Breast epithelium (tissue), 4 donors: ENCODE measurements at places on chromosomes 7 and 10.

GRCh38 chr7:46759711-46760480, 822.0 kb downstream of the TNS3 start:
- H3K36me3 ChIP-seq: no peaks in the 10 kb centered on the region

- no peaks in the 10 kb centered on the region for H3K4me1 ChIP-seq
- H3K36me3 ChIP-seq: no peaks in the 10 kb centered on the region
- H3K4me3 ChIP-seq: no peak overlapping the region
- no peak for DNase-seq
These were observed 86.1 kb upstream of the PCBD1 start for GRCh38 chr10:70974351-70974901.

DNA sequence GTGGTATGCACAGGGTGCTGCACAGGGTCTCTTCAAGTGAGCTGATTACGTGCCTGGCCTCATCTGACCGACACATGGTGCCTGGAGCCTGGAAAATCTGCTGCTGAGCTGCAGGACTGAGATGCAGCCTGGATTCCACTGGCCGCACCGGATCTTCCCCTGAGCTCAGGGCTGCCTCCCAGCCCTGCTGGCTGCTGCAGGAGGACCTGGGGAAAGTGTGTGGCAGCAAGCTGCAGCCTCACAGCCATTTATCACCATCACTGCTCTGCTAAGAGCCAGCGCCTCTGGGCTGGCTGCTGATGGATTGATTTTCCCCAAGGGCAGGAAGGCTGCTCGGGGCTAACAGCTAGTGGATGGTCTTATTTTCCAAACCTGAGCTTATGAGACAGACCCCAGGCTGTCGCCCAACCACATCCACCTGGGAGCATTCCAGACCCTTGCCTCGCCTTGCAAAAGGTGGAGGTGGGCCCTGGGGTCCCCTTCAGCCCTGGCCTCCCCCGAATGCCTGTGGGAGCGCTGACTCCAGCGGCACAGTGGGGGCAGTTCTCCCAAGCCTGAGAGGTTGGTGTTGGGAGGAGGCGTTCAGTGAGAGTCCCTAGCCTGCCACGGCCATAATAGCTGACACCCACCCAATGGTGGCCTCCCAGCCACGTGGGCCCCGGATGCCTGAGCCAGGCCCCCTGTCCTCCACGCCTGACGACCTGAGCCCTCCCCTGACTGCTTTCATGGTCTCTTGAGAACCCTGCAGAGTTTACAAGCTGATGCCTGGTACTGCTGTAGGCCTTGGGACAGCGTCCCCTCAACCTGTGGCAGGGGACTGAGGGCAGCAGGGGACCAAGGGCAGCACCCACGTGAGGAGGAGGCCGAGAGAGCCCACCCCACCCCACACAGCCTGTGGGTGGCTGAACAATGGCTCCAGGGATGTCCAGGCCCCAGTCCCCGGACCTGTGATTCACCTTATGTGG, 38.2 kb downstream of the STK32C start:
- H3K27me3 ChIP-seq: no peaks in the 10 kb centered on the region
- H3K36me3 ChIP-seq: no peaks in the 10 kb centered on the region
- no peak overlapping the region for H3K27ac ChIP-seq
- DNase-seq: no peak
- no peak overlapping the region for H3K4me3 ChIP-seq
- H3K4me1 ChIP-seq: no peaks in the 10 kb centered on the region

- no peak overlapping the region for H3K27ac ChIP-seq
- H3K4me3 ChIP-seq: no peak overlapping the region
- no peaks in the 10 kb centered on the region for H3K4me1 ChIP-seq
- no peaks in the 10 kb centered on the region for H3K27me3 ChIP-seq
These were observed 49.1 kb downstream of the MTURN start for GRCh38 chr7:30183749-30184369.

- no peak for DNase-seq
- no peak overlapping the region for H3K4me3 ChIP-seq
- H3K36me3 ChIP-seq: no peaks in the 10 kb centered on the region
- no peaks in the 10 kb centered on the region for H3K4me1 ChIP-seq
These were observed 31.5 kb downstream of the FGFR2 start for GRCh38 chr10:121566755-121567154.

GRCh38 chr10:112803961-112804401, 146.1 kb upstream of the TCF7L2 start:
- DNase-seq: no peak
- H3K36me3 ChIP-seq: no peaks in the 10 kb centered on the region
- H3K4me3 ChIP-seq: no peak overlapping the region
- H3K27ac ChIP-seq: no peak overlapping the region
- H3K4me1 ChIP-seq: no peaks in the 10 kb centered on the region
- no peaks in the 10 kb centered on the region for H3K27me3 ChIP-seq

DNA sequence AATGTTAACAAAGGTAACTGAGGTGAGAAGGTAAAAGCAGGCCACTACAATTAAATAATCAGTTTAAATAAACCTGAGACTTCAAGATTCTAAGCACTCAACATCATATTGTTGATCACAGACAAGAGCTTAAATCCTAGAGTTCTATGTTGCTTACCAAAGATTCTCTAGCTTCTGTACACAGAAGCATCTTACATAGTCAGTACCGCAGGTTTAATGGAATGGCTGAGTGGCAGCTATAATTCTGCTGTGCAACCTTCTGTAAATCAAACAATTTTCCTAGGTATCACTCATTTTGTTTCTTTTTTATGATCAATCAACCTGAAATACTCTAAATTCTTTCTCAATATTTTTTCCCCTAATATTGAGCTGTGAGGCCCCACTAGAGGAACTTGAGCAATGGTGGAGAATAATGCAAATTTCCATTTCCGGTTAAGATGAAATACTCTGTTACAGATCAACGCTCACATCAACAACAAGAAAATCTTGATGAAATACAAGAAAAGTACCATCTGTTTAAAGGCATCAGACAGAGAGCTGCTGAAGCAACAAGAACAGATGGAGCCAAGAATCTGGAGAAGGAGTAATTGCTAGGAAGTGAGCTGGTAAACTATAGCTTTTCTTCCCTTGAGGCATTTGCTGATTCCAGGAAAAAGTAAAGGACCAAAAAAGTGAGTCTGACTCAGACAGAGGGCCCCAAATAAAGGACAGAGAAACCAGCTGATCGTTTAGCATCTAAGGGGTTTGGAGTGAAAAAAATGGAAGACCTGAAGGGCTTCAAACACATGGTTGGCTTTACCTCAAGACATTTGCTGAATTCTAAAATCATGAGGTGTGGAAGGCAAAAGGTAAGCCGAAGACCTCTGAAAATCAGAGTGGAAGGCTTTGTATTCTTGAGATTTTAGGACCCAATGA, 22.6 kb downstream of the PNPLA8 start:
- H3K4me1 ChIP-seq: no peaks in the 10 kb centered on the region
- H3K36me3 ChIP-seq: no peaks in the 10 kb centered on the region
- DNase-seq: no peak

- H3K27ac ChIP-seq: no peak overlapping the region
- H3K27me3 ChIP-seq: no peaks in the 10 kb centered on the region
- peak; percentile 7 for DNase-seq
- no peaks in the 10 kb centered on the region for H3K36me3 ChIP-seq
- H3K4me3 ChIP-seq: no peak overlapping the region
These were observed 190.6 kb downstream of the EBF3 start for GRCh38 chr10:129773359-129773990.

DNA sequence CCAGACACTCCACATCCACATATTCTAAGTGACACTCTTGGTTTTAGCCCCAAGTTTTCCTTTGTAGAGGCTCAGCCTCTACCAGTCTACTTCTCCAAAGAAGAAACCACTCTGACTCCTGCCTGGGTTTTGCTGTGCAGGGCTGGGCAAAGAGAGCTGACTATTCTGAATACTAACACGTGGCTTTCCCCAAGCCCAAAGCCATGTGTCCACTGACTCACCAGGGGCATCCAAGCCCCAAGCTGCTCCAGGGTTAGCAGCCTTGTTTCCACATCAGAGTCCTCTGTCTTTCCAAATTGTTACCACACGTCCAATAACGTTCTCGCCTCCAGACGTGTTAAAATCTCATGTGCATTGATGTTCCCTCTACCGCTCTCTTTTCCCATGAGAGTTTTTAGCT, 8.7 kb downstream of the GALNTL5 start:
- no peaks in the 10 kb centered on the region for H3K27me3 ChIP-seq
- H3K4me1 ChIP-seq: no peaks in the 10 kb centered on the region
- H3K27ac ChIP-seq: peak overlapping the region; percentile 29
- H3K36me3 ChIP-seq: no peaks in the 10 kb centered on the region

DNA sequence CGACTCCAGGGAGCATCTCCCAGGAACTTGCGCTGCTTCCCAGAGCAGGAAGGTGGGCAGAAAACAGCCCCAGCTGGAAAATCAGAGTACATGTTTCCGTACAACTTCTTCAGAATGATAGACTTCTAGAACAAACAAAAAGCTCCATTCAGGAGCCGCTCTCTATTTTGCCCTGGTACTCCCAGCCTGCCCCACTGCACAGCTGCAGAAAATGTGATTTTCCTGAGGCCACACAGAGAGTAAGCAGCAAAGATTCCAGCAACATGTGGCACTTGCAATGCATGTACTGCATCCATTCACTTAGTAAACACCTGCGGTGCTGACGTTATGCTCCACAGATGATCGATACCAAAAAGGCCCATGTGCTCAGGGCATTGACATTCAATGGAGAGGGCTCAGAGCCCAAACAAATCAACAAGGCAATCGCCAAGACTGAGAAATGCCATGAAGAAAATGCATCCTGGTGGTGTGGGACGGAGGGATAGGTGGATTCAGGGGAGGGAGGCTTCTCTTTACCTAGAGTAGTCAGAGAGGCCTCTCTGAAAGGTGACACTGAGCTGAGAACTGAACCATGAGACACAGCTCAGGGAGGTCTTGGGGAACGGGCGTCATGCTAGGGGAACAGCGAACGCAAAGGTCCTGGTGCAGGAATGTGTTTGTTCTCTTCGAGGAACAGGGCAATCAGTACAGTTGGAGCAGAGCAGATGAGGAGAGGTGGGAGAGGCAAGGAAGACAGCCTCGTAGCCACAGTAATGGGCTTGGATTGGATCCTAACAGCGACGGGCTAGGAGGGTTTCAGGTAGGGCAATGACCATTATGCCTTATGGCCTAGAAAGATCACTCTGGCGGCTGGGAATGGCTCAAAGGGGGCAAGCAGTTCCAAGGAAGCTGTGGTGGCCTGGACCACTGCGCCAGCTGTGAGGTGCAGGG, 35.3 kb upstream of the DUSP5 start:
- no peaks in the 10 kb centered on the region for H3K4me1 ChIP-seq
- H3K4me3 ChIP-seq: no peak overlapping the region
- DNase-seq: no peak
- no peaks in the 10 kb centered on the region for H3K27me3 ChIP-seq

DNA sequence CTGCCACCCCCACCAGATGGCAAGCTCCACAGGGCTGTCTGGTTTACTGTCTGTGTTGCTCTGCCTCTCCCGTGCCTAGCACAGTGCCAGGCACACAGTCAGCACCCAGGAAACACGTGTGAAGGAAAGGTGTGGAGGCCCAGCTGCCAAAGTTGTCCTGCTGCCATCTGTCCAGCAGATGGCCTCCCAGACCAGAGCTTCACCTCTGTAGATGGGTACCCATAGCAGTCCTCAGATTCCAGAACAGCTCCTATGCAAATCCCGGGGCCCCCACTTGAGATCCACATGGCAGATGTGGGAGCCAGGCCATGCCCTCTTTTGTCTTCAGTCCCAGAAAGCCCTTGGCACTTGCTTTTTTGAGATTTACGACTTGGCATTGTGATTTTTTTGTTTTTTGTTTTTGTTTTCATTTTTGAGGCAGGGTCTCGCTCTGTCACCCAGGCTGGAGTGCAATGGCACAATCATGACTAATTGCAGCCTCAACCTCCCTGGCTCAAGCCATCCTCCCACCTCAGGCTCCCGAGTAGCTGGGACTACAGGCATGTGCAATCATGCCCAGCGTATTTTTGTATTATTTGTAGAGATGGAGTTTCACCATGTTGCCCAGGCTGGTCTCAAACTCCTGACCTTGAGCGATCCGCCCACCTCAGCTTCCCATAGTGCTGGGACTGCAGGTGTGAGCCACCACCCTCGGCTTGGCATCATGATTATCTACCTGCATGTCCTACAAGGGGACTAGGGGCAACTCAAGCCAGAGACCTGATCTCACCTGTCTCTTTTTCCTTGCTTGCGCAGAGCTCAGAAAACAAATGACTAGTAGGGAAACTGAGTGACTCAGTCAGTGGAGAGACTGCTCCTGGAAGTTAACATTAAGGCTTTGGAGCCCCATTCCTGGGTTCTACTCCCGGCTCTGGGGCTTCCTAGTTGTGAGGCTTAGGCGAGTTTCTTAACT, 16.9 kb upstream of the PALD1 start:
- H3K36me3 ChIP-seq: no peaks in the 10 kb centered on the region
- peaks cover 11% of the 10 kb centered on the region for H3K4me1 ChIP-seq
- H3K27ac ChIP-seq: peak overlapping the region; percentile 13
- no peak for DNase-seq

DNA sequence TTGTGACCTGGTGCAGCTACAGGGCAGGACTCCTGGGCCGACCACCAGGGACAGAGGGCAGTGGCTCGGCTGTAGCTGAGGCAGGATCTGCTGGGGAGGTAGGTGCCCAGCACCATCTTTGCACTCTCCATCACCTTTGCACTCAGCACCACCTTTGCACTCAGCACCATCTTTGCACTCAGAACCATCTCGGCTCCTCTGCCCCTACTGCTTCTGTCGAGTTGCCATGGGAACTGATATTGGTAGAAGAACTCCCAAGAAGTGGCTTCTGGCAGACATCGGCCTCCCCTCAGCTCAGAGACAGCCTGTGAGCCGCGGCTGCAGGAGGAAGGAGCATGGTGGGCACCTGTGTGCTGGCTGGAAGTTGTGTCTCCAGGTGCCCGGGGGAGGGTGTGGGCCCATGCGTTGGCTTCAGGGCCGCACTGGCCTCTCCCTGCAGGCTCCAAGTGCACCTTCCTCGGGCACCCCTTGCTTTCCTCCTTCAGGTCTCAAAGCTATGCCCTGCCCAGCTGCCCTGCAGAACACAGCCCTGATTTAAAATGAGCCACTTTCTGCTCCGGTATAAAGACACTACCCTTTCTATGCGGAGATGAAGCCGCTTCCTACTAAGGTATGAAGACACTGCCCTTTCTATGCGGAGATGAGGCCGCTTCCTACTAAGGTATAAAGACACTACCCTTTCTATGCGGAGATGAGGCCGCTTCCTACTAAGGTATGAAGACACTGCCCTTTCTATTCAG, 514.5 kb downstream of the PTPRN2 start:
- H3K36me3 ChIP-seq: no peaks in the 10 kb centered on the region
- peaks cover 15% of the 10 kb centered on the region for H3K27me3 ChIP-seq
- peak; percentile 3 for DNase-seq
- H3K4me1 ChIP-seq: no peaks in the 10 kb centered on the region
- H3K4me3 ChIP-seq: no peak overlapping the region

GRCh38 chr10:132169766-132170560, 16.8 kb upstream of the DPYSL4 start:
- H3K27ac ChIP-seq: no peak overlapping the region
- H3K36me3 ChIP-seq: no peaks in the 10 kb centered on the region
- H3K27me3 ChIP-seq: no peaks in the 10 kb centered on the region
- no peak for DNase-seq
- H3K4me1 ChIP-seq: no peaks in the 10 kb centered on the region
- H3K4me3 ChIP-seq: no peak overlapping the region

GRCh38 chr10:103557455-103557854, 64.0 kb downstream of the NEURL1 start:
- no peaks in the 10 kb centered on the region for H3K36me3 ChIP-seq
- no peaks in the 10 kb centered on the region for H3K27me3 ChIP-seq
- peaks cover 6% of the 10 kb centered on the region for H3K4me1 ChIP-seq

- H3K27me3 ChIP-seq: no peaks in the 10 kb centered on the region
- H3K4me1 ChIP-seq: no peaks in the 10 kb centered on the region
- DNase-seq: no peak
- no peak overlapping the region for H3K4me3 ChIP-seq
These were observed 20.2 kb upstream of the TMEM178B start for GRCh38 chr7:141053626-141054025.

GRCh38 chr10:29588629-29589421, 45.9 kb downstream of the SVIL start:
- no peaks in the 10 kb centered on the region for H3K36me3 ChIP-seq
- no peak overlapping the region for H3K4me3 ChIP-seq
- DNase-seq: no peak
- no peaks in the 10 kb centered on the region for H3K27me3 ChIP-seq
- H3K27ac ChIP-seq: peak overlapping the region; percentile 78
